ENCODE measurements at places on chromosomes 4 and X.

- DNase-seq = peak; percentile 33
Measured at GRCh38 chr4:6538575-6538974, 36.4 kb upstream of the MAN2B2 start.

DNA sequence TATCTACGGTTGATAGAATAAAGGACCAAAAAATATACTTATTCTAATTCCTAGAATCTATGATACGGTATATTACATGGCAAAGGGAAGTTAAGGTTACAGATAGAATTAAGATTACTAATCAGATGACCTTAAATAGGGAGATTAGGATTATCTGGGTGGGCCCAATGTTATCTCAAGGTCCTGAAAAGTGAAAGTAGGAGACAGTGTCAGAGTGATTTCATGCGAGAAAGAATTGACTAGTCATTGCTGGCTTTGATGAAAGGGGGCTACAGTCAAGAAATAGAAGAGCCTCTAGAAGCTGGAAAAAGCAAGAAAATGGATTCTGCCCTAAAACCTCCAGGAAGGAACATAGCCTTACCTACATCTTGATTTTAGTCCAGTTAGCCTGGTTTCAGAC, 176.9 kb upstream of the PPP1R2C start:
- DNase-seq = no peak

DNA sequence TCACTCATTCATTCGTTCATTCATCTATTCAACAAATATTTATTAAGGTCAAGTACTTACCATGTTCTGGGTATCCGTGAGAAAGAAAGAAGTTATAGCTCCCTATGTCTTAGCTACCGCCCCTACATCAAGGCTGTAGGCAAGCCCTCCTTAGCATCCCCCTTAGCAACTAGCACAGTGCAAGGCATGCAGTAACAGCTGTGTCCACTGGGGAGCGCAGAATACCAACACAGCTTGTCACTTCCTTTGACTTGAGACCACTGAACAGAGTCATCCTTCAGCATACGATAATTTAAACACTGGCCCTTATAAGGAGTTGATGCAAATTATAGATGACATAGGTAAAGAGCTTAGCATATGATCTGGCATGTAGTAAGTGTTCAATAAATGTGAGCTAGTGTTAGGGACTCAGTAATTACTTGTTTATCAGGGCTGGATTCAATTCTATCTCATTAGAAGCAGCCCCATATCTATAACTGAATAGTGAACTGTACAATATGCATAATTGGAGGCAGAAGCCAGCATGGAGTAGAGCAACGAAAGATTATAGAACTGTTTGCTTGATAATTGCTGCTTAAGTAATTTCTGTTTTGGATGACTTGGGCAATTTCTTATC, 8.7 kb downstream of the KIAA1210 start:
- peak; percentile 65 for DNase-seq

DNA sequence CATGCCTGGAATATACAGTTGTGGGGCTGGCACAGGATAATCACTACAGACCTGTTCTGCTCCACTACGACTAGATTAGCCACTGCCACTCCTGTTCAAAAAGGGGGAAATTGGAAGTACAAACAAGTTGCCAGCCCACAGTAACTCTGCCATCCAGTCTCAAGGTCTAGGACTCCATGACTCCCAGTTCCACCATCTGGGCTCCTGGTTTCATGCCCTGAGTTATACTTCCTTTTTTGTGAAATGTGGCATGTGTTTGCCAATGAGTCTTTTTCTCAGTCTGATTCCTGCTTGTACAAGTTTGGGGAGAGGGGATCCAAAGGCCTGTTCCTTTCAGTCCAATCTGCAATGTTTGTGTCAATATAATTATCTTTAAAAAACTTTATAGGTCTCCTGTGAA, 1.0 kb upstream of the BLOC1S4 start:
- DNase-seq = no peak

- peak; percentile 16 for DNase-seq
Measured at GRCh38 chrX:41922431-41923151, 763 bp downstream of the CASK start.

DNA sequence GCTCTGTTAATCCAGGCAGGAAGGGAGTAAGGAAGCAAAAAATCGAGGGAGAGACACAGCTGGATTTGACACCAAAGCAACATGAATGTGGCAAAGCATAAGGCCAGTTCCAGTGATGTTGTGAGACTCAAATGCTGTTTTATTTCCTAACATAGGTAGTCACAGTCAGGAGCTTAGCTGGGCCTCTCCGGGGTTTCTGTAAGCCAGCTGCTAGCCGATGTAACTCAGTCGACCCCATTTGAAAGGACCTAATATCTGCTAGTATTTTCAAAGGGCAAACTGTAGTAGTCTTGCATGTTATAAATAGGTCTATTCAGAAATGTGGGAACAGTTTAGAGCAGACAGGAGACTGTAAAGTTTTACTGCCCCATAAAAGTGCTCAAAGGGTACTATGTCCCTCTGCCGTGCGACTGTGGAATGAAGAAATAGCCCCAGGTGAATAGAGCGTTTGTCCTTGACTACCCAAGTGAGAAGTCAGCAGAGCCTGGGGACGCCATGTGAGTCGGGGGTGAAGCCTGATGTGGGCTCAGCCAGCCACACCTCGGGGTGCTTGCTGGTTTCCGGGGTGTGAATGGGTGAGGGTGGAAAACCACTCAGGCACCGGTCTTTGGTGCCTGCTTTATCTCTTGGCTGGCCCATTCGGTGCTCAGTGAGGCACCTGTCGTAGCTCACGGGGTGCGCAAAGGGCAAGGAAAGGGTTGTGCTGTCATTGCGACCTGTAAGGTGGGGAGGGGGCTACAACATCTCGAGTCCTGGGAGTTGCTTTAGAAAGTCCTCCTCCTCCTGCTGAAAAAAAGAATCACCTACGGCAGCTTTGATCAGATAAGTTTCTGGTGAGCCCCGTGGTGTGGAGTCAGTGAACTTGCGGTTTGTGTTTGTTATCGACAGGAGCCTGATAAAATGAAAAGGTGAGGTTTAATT, 745 bp downstream of the TRIM2 start:
- peak; percentile 96 for DNase-seq

GRCh38 chr4:142615324-142615665, 230.8 kb downstream of the INPP4B start:
- DNase-seq = no peak

GRCh38 chrX:130909469-130910136, 6.6 kb upstream of the ENOX2 start:
- no peak for DNase-seq

DNA sequence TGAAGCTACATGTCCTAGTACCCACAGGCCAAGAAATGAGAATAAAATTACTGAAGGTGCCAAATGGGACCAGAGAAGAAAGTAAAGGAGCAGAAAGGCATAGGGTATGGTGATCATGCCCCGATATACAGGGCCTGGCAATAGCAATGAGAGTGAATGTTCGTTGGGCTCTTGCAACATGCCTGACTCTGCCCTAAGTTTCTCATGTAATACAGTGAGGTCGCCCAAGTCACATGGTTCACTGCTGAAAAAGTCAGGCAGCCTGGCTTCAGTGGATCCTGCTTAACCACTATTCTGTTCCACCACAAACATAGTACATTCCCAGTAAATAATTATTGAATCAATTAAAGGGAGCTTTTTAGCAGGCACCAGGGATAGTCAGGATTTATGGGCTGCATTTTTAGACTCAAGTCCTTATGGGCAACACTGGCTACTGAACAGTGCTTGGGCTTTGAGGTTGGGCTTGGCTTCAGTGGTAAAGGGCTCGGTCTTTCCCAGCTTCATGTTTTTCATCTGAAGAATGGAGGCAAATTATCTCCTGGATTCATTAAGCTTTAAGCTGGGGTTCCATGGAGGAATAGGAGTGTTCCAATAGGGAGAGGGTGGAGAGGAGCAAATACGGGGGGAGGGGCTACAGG, 67.1 kb upstream of the ZNF518B start:
- DNase-seq = no peak

DNA sequence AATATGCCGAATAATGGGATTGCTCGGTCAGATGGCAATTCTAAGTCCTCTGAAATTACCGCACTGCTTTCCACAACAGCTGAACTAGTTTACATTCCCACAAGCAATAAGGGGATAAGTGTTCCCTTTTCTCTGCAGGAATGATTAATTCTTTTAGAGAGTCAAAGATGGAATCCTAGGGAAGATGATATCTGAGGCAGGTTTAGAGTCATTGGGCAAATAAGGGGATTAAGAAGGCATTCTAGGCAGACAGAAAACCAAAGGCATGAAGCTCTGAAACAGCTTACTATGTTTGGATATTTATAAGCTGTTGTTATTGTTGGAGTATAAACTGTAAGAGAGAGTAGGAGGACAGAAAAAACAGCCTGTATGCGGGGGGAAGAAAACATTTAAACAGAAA, 85.7 kb downstream of the TET2 start:
- DNase-seq = no peak

DNA sequence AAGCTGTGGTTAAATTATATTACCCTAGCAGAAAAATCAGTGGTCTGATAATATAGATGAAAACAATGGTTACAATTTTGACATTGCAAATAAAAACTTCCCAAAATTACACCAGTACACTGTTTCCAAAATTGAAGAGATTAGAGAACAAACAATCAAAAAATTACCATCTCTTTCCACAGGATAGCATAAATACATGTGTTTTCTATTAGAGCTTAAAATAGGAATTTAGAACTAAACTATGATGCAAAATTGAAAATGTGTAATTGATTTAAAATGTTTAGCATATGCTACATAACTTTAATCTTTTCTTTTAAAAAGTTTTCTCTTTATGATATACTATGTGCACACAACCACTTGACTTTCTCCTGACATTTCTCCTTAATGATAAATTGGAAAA, 6.7 kb downstream of the EDNRA start:
- no peak for DNase-seq

- no peak for DNase-seq
Measured at GRCh38 chr4:125280892-125281403, 33.8 kb upstream of the FAT4 start.

DNA sequence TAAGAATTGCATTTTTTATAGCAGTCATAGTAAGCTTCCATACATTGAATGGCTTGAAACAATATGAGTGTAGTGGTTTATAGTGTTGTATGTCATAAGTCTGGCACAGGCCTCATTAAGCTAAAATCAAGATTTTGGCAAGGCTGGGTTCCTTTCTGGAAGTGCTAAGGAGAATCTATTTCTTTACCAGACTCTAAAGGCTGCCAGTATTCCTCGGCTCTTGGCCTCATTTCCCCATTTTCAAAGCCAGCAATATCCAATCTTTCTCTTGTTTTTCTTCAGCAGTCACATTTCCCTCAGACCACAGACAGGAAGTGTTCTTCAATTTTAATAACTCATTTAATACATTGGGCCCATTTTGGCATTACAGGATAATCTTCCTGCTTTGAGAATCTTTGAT, 1155.5 kb upstream of the PABPC4L start:
- no peak for DNase-seq

- DNase-seq = no peak
Measured at GRCh38 chrX:9905288-9905687, 61.9 kb upstream of the CLDN34 start.

DNA sequence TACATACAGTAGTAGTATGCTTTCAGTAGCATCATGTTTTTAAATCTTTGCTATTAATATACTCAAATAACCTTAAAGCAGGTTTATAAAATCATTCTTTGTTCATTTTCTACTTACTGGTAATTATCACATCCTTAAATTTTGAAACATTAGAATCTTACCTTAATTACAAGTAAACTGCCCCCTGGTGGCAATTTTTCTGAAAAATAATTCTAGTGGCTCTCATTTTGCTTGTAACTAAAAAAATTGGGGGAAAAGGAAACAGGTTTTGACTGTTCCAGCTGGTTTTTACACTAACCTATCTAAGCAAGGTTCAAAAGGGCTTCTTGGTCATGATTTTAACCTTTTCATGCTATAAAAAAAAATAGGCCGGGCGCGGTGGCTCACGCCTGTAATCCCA, 18.5 kb upstream of the DCAF4L1 start:
- DNase-seq = no peak

DNA sequence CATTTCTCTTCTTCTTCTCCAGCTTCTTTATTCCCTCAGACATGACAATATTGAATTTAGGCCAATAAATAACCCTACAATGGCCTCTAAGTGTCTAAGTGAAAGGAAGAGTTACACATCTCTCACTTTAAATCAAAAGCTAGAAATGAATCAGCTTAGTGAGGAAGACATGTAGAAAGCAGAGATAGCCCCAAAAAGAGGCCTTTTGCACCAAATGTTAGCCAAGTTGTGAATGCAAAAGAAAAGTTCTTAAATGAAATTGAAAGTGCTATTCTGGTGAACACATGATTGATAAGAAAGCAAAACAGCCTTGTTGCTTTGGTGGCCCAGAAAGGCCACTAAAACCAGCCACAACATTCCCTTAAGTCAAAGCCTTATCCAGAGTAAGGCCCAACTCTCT, 146.2 kb upstream of the HHIP start:
- DNase-seq = no peak

- DNase-seq = no peak
Measured at GRCh38 chr4:138400066-138400465, 157.9 kb upstream of the SLC7A11 start.

- no peak for DNase-seq
Measured at GRCh38 chrX:356385-357034, 30.2 kb downstream of the PPP2R3B start.

DNA sequence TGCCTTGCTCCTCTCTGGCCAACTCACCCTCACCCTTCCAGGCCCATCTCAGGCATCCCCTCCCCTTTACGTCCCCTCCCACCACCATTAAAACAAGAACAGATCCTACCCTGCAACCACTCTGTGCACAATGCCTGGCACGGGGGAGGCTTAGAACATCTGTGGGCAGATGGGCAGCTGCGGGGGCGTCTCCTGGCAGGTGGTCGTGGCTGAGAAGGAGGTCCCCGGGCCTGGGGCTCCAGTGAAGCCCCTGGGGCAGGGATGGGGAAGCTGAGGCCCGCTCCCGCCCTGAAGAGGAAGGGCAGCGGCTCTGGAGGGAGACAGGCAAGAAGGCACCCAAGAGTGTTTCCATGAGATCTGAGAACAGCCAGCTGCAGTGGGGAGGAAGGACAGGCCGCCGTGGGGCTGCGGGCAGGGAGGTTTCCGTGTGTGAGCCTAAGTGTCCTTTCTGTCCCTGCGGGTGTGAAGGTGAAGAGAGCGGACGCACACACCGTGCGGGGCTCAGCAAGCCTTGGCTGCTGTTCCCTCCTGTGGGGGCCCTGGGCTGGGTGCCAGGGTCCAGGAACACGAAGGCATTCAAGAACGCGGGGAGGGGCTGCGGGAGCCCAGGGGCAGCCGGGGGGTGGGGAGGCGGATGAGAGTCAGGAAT, 7.8 kb upstream of the TBC1D14 start:
- DNase-seq = no peak

- no peak for DNase-seq
Measured at GRCh38 chr4:145808021-145808650, 128.2 kb downstream of the C4orf51 start.

- DNase-seq = peak; percentile 64
Measured at GRCh38 chrX:23792861-23793553, 10.0 kb downstream of the SAT1 start.

GRCh38 chrX:17161991-17162390, 213.0 kb upstream of the NHS start:
- no peak for DNase-seq

DNA sequence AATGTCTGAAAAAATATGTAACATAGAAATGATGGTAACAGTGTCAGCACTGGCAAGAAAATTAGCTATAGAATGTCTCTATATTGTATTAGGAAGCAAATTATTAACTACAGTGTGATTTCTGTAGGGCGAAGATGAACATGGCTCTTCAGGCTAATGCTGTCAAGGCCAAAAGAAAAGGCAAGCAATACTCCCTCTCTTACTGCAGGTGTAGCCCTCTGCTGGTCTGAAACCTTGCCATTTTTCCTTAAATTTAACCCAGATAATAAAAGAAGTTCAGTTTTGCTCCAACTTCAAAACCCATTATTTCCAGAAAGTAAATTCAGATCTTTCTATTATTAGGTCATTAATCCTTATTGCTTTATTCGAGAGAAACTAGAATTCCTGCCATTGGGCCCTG, 215.9 kb downstream of the LRBA start:
- no peak for DNase-seq

GRCh38 chr4:51918251-51918650, 75.3 kb downstream of the DCUN1D4 start:
- no peak for DNase-seq

All from NCI-H526 (cell line).